ENCODE measurements at places on chromosomes 2 and 18.

- no peak for DNase-seq
These were observed 54.8 kb upstream of the LPIN2 start for GRCh38 chr18:3067722-3068121.

DNA sequence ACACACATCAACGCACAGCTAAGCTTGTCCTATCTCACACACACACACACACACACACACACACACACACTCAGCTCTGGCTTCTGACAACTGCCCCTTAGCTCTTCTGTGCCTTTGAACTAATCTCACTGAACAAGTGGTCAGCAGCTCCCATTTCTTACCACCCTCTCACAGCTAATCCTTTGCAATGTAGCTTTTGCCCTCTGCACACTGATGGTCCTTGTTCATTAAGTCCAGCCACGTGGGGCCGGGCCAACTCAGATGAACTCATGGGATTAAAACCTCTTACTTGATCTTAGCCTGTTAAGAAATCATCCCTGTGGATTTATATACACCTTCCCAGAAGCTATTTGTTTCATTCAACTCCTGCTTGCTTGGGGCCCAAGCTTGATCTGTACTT, 36.6 kb downstream of the DPYSL5 start:
- no peak for DNase-seq

- no peak for DNase-seq
These were observed 437.2 kb upstream of the PKDCC start for GRCh38 chr2:41610501-41611190.

- no peak for DNase-seq
These were observed 46.9 kb upstream of the TAF1B start for GRCh38 chr2:9796056-9797010.

DNA sequence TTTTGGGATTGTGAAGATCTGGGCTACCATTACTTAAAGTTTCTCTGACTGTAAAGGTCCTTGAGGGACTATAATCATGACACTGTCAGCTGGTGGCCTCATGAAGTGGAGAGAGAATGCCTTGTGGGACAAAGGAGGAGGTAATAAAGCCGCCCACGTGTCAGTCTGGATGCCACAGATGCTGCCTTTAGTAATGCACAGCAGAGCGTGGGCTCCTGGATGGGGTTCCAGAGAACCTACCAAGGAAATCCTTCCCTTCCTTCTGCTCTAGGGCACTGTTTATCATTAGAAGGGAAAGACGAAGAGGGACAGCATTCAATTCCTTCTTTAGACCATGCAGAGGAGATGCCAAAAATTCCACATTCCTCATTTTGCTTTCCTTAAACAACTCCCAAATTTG, 63.5 kb downstream of the COL5A2 start:
- no peak for DNase-seq

Measured in effector memory CD4-positive, alpha-beta T cell (primary cell).